ENCODE measurements at places on chromosomes 11 and 22.

- no peak for DNase-seq
Measured at GRCh38 chr11:31814176-31814868, 3.2 kb upstream of the PAX6 start.

DNA sequence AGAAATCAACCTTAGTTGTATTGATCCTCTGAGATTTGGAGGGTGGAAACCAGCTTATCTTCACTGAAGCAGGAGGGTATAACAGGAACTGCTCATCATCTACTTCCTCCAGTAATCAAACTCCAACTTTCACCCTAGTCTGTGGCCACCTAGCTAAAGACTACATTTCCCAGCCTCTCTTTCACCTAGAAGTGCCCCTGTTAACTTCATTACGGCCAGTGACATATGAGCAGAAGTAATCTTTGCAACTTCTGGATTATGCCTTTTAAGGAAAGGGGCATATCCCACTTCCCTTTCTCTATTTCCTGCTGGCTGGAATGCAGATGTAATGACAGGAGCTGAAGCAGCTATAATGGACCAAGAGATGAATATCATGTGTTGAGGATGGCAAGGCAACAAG, 7.6 kb upstream of the VPS37C start:
- no peak for DNase-seq

- no peak for DNase-seq
Measured at GRCh38 chr22:46274381-46274780, 6.6 kb downstream of the TTC38 start.

DNA sequence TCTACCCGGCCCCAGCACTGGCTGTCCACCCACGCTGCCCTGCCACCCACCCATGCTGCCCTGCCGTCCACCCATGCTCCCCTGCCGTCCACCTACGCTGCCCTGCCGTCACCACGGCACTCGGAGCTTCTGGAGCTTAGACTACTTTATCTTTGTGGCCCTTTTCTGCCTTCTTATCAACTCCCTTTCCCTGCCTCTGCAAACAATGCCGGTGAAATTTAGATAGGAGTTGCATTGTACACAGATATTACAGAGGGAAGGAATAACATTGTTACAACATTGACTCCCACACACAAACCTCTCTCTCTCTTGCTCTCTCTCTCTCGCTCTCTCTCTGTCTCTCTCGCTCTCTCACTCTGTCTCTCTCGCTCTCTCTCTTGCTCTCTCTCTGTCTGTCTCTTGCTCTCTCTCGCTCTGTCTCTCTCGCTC, 33.7 kb upstream of the BRSK2 start:
- DNase-seq, result no peak

DNA sequence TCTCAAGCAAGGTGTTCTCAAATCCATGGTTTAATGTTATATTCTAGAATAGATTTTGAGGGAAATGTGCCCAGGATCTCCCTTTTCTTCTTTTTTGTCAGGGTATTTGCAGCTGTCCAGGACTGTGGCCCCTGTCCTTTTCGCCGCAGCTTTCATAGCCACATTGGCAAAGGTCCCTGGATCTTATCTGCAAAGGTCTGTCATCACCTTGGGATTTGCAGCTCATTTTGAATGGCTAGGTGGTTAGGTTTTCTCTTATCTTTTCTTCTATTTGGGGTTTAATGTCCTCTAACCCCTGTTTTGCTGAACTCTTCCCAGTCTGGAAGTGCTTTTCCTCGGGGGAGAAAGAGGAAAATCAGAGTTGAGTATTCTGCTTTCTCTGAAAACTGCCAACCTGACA, 11.7 kb upstream of the C1QTNF4 start:
- no peak for DNase-seq

- no peak for DNase-seq
Measured at GRCh38 chr11:94835594-94835927, 67.4 kb downstream of the AMOTL1 start.

DNA sequence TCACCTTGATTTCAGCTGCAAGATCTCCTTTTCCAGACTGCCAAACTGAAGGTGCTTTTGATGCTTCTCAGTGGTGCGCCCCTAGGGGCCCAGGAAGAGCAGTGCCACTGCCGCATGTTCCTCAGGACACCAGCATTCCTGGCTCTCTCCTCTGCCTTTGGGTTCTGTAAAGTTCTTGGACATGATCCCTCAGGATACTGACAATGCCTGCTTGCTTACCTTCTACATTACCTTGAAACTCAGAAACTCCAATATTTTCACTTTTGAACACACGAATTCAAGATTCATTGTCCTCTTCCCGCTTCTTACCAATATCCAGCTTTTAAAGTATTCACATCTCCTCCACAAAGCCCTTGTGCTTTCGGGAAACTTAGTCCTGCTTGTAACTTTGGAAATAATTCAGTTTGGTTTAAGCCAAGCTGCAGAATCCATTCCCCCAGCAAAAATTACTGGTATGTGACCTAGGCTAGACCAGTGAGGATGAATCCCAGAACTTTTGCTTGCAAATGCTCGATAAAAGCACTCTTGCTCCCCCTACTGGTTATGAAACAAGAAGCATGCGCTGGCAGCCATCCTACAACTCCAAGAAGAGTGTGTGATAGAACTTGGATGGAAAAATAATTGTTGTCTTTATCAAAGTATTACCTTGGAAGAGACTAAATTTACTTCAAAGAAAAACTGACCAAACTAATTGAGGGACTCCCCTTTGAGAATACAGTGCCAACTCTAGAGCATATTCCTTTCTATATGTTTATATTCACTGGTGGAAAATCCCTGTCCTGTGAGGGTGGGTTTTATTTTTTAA, 16.5 kb upstream of the OR5B21 start:
- DNase-seq, result no peak

DNA sequence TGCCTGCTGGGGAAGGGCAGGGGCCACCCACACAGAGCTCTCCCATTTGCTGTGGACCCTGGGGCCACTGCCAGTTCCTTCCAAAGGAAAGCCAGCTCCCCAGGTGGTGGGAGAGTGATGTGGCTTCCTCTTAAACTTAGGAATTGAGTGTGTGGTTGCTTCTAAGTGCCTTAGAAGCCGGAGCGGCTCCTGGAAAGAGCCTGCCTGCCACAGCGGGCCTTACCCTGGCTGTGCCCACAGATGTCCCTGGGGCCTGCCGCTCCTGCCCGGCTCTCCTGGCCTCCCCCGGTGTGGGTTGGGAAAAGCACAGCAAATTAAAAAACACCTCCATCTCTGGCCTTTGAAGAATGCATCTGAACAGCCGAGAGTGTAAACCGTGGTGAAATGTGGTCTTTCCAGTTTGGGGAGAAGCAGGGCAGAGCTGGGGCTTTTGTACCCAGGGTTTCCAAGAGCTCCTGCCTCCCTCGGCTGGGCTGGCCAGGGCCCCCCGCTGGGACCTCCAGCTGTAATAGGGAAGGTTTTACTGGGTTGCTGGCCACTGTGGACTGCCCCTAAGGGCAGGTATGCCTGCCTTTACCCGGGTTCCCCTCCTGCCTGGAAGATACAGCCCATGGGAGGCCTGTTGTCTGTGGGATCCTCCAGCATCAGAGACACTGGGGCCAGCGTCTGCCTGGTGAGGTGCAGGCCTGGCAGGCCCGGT, 30.2 kb downstream of the LRP5 start:
- no peak for DNase-seq

DNA sequence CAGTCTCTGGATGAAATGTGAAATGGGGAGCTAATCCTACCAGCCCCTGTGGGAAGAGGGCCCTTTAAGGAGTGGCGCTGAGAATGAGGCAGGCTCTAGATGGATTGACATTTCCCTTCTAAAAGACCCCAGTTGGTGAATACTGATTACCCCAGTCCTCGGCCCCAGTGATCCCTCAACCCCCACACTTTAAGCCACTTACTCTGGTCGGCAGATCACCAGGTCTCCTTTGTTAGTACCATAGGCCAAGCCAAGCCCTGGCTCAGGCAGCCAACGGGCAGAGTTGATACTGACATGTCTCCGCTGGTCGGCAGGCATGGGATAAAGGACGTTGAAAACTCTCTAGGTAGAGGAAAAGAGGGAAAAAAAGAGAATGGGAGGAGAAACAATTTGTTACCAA, 26.1 kb upstream of the CHRM4 start:
- no peak for DNase-seq

GRCh38 chr11:78572394-78572793, 2.3 kb downstream of the NARS2 start:
- no peak for DNase-seq

- no peak for DNase-seq
Measured at GRCh38 chr22:34036931-34037330, 116.7 kb upstream of the LARGE1 start.

DNA sequence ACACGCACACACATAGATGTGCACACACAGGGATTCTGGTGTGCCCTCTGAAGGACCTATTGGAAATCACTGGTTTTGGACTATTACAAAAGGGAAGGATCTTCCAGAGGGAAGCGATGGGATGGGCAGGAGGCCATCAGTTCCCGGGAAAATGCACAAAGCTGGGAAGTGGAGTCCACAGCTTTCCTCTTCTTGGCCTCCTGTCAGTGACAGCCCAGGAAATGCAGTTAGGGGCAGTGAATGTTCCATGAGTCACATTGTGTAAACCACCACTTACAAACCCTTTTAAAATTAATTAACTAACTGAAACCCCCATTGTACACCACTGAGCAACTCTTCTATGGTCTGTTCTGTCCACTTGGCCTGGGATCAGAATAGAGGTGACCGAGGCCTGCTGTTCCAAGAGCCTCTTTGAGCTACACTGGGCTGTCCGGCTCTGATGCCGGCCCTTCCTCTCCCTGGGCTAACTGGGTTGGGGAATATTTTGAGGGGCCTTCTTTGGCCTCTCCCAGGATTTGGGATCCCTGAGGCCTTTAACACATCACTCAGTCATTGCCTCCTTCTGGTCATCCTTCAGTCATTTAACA, 137.7 kb downstream of the FEZ1 start:
- DNase-seq, result no peak

DNA sequence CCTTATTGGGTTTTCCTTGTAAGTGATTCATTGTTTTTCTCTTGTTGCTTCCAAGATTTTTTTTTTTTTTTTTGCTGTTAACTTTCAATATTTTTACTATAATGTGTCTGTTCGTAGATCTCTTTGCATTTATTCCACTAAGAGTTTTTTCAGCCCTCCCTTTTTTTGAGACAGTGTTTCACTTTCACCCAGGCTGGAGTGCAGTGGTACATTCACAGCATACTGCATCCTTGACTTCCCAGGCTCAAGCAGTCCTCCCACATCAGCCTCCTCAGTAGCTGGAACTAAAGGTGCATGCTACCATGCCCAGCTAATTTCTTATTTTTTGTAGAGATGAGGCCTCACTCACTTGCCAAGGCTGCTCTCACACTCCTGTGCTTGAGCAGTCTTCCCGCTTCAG, 1282.0 kb upstream of the CNTN5 start:
- DNase-seq, result no peak

DNA sequence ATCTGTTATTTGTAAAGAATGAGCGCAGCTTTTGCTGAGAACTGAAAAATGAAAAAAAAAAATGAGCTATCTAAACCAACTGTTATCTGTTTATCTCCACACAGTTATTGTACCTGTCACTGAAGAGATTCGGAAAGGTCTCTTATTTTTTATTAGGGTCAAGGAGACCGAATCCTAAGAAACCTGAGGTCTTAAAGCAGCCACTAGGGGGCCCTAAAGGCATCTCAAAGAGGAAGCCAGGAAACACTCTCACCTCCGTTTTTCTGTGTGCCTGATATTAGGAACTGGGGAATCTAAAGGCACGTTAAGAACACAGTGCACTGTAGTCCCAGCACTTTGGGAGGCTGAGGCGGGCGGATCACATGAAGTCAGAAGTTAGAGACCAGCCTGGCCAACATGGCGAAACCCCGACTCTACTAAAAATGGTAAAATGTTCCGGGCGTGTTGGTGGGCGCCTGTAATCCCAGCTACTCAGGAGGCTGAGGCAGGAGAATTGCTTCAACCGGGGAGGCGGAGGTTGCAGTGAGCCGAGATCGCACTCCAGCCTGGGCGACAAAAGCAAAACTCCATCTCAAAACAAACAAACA, 3.5 kb upstream of the LARGE1 start:
- no peak for DNase-seq

- no peak for DNase-seq
Measured at GRCh38 chr11:124961972-124962609, 8.1 kb downstream of the CCDC15 start.

GRCh38 chr22:29806196-29806595, 31.9 kb downstream of the ASCC2 start:
- DNase-seq, result no peak

- no peak for DNase-seq
Measured at GRCh38 chr11:12683874-12684273, 9.7 kb downstream of the TEAD1 start.

DNA sequence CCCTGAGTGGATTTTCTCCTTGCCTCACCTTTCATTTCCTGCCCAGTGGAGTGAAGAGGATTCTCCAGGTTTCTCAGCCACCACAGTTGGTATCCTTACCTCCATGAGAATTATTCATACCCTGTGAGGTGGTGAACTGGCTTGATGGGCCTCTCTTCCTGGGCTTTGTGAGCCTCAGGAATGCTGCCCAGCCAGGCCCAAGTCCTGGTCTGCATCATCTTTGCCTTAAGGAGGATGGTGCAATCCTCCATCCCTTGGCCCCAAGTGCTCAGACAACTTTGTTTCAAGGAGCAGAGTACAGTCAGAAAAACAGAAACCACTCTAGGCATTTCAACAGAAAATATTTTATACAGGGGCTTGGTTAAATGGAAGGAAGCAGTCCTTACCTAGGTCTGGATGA, 114.2 kb upstream of the CADM1 start:
- DNase-seq, result no peak

GRCh38 chr11:47391711-47392432, 13.5 kb upstream of the SPI1 start:
- DNase-seq, result no peak

DNA sequence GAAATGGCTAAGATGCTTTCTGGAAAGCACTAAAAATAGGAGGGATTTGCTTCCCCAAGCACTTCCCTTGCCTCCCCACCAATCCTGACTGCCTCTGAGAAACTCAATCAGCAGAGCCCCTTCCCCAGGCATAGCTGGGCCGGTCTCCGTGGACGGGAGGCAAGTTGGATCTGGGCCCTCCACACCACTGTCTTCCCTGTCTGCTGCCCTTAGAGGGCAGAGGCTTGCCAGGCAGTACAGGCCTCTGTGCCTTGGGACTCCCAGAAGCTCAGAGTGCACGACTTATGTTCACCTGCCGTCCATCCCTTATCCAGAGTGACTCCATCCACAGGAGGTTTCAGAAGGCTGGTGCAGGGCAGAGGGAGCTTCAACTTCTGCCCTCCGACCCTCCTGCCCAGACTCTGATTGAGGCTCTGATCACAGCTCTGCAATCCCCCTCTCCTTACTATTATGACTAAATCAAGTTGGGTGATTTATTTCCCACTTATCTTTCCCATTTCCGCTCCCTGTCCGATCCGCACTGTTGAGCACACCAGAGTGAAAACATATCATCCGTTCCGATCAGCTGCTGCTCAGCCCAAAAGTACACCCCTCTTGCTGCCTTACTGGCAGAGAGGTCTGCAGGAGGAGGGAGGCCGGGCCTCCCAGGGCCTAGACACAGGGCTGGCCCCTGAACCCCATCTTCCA, 71.8 kb downstream of the DSCAML1 start:
- DNase-seq, result no peak

- no peak for DNase-seq
Measured at GRCh38 chr11:122038543-122038942, 77.5 kb downstream of the BLID start.
